Activated CD4-positive, alpha-beta T cell treated with anti-CD3 and anti-CD28 coated beads, Interleukin-2, amount 10 ng/mL, durations not matched to agents 7 days and 5 days (primary cell): ENCODE measurements at places on chromosomes 6 and 20.

DNA sequence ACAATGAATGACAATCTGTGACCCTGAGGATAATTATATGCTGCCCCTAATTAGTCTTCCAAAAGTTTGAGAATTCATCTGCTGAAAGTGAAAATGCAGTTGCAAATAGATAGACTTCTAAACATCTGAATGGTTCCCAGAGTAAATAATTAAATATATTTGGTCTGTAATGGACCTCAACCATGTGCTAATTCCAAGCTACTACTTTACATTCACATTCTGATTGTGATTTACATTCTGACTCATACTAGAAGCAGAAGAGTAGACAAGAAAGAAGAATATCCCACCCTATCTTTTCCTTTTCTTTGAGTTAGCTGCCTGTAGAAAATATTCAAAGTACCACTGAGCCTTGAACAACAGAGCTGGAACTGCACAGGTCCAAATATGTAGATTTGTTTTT is 80.8 kb downstream of the PTPRK start:
- DNase-seq: no peak

DNA sequence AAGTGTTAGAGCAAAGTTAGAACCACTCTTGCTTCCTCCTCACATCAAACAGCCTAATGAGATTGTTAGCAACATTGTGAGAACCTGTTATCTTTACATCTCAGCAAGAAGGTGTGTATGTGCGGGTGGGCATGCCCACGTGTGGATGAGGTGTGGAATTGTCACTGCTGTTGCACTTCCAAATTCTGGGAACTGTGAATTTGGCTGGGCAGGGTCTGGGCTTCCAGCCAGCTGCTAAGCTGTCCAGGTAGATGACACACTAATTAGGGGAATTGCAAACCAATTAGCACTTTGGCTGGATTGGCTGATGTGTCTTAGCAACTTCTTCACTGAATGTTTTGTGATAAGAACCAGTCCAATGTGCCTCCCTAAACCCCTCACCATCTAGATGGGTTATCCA is 848.2 kb downstream of the DHX35 start:
- no peak for DNase-seq

DNA sequence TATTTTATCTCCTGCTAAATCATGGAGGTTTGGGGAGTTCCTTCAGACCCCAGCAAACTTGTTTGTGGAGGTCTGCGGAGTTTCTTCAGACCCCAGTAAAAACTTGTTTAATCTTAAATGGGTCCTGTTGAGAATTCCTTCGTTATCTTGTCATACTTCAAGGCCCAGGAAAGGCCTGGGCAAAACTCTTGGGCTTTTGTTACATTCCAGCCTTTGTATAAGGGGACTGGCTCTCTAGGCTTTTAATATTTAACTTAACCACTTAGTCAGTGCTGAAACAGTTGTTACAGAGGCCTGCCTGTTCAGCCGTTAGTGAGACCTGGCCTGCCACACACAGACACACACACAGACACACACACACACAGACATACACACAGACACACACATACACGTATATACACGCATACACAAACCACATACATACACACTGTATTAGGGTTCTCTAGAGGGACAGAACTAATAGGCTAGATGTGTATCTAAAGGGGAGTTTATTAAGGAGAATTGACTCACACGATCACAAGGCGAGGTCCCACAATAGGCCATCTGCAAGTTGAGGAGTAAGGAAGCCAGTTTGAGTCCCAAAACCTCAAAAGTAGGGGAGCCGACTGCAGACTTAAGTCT is 21.3 kb upstream of the CST3 start:
- DNase-seq: no peak

DNA sequence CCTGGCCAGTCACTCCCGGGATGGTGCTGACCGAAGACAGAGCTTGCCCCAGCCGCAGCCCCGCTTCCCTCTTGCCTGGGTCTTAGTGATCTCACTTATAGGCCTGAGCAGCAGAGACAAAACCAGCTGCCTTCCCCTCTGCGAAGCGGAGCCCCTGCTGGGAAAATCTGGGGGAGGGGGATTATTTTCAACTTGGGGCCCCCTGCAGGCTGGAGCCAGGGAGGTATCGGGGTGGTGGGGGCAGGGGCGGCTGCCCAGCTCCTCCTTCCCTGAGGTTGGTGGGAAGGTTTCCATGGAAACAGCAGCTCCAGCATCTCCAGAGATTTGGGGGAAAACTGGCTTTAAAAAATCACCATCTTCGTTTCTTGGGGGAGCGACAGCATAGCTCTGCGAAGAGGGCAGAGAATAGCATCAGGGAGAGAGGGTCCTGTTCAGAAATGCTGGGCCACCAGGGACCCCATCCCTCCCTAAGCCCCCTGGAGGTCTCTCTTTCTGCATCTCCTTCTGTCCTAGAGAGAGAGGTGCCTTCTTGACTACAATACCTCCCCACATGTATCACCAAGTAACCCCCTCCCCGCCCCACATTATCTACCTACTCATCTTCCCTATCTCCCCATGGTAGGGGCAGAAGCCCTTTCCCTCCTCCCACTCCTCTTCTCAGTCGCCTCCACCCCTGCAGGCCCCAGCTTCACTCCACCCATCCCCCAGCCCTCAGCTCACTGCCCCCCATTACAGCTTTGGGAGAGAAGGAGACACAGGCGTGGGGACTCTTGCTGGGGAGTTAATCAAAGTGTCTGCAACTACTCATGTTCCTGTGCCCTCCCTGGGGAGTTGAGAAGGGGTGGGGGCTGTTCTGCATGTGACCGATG is 88.4 kb upstream of the CCDC167 start:
- DNase-seq: no peak

DNA sequence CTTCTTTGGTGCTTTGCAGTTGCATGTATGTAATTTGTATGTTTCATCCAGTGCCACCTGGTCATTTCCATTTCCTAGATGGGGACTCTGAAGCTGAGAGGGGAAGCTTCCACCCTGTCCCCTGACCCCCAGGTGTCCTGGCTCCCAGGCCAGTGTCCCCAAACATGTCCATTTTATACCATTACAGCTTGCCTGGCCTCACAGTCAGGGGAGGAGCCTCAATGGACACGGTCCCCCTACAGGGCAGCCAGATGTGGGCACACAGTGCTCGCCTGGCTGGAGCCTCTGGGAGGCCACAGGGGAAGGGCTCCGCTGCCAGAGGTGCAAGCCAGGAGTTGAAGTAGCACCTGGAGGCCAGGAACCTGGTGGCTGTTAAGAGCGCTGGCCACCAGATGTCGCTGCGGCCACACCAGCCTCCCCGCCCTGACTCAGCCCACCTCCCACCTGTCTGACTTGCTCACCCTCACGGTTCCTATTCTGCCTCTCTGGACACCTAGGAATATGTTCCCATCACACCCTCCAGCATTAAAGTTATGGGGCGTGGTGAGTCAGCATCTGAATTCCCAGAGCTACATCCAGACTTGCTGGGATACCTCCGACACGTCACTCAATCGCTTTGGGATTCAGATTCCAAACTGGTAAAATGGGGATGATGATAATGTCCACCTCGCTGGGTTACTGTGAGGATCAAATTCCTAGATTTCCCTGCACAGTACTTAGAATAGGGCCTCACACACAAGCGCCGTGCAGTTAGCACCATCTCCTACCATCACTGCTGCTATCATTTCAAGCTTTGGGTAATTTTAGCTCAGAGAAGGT is 107.4 kb downstream of the SULF2 start:
- DNase-seq: peak; percentile 59

- DNase-seq: no peak
Measured at GRCh38 chr20:454951-455350, 7.4 kb downstream of the TBC1D20 start.

- no peak for DNase-seq
Measured at GRCh38 chr6:137843211-137843610, 23.8 kb upstream of the TNFAIP3 start.

GRCh38 chr6:19142275-19142674 is 694.9 kb upstream of the ID4 start:
- no peak for DNase-seq

GRCh38 chr6:132464538-132465256 is 48.2 kb downstream of the STX7 start:
- no peak for DNase-seq

- no peak for DNase-seq
Measured at GRCh38 chr6:135052939-135053338, 1.7 kb downstream of the HBS1L start.

GRCh38 chr20:14956026-14956425 is 618.6 kb upstream of the FLRT3 start:
- DNase-seq: no peak

DNA sequence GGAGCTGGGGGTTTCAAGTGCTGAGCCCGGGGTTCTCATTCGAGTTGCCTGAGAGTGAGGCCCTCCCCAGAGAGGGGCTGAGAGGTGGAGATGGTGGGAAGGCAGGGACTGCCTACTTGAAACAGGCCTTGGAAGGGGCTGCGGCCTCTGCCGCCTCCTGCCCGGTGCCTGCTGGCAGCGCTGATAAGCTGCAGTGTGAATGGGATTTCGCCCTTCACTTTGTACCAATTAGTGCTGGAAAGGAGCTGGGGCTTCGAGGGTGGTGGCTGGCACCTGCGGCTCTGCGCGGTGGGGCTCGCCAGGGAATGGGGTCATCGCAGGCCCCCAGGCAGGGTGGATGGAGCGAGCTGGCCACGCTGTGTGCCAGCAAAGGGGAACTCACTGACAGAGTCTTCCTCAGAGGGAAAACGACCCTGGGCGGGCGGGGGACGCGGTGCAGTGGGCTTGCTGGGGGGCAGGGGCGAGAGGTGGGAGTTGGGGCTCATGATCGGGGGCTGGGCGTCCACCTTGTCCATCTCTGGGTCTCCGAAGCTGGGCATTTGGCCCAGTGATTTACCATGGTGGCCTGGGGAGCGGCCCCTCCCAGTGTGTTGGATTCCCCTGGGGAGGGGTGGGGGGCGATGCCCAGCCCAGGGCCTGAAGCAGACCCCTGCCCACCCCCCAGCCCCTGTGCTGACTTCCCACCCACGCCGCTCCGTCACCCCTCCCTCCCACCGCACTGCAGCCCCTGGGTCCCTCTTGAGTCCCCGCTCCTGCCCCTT is 22.9 kb downstream of the COL20A1 start:
- no peak for DNase-seq

GRCh38 chr6:91167846-91168245 is 581.0 kb upstream of the MAP3K7 start:
- DNase-seq: no peak

- peak; percentile 67 for DNase-seq
Measured at GRCh38 chr6:111837641-111838500, 35.4 kb downstream of the FYN start.

DNA sequence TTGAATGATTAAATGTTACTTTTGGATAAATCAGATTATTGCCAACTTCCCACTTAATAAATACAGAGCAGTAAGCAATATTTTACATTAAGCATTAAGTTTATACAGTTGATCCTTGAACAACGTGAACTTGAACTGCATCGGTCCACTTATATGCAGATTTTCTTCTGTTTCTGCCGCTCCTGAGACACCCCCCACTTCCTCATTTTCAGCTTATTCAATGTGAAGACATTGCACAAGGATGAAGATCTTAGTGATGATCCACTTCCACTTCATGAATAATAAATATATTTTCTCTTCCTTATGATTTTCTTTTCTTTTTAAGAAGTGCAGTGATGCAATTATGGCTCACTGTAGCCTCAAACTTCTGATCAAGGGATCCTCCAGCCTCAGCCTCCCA is 167.2 kb downstream of the LINC00237 start:
- DNase-seq: no peak

DNA sequence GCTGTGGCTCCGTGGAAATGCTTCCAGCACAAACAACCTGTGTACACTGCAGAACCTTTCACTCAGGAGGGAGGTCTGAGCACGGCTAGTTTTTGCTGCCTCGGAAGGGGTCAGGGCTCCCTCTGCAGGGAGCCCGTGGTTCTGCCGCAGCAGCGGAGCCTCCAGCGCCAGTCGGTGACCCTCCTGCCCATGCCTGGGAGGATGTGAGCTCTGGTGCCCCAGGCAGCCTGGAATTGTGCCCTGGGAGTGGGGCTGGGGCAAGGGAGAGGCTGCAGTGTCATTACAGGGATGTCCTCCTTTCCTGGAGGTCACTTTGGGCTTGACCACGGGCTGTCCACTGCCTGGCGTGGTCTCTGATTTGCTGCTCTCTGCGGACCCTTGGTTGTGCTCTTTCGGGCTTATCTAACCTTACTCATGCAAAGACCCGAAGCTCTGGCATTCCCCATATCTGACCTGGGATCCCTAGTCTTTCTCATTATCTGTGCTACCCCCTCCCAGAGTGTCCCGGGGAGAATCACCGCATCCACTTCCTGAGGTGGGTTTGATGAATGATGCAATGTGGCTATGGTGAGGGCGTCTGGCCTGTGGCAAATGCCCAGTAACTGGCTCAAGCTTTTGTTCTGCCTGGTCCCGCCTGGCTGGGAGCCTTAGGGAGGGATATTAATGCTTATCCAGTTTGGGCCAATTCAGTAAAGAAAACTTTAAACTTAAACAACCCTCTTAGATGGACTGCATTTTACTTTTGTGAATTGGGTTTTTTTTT is 59.6 kb upstream of the TAGAP start:
- DNase-seq: peak; percentile 83

GRCh38 chr6:21163838-21164180 is 429.7 kb upstream of the SOX4 start:
- no peak for DNase-seq

- no peak for DNase-seq
Measured at GRCh38 chr6:25180630-25181349, 98.4 kb upstream of the CARMIL1 start.

DNA sequence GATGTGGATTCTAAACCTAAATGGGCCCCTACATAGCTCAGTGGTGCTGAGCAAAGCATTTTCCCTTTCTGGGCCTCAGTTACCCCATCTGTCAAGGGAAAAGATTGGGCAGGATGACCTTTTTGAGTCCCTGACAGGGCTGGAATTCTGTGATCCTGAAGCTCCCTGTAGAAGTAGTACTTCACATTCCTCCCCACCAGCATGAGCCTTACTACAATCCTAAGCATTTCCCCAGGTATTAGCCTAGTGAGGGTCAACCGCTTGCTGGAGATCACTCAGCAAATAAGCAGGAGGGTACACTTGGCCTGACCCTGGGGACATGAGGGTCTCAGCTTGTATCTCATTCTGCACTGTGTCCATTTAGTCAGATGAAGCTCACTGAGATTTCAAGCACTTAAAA is 13.4 kb downstream of the NDRG3 start:
- no peak for DNase-seq

- no peak for DNase-seq
Measured at GRCh38 chr20:62504323-62504722, 28.5 kb upstream of the GATA5 start.

- DNase-seq: no peak
Measured at GRCh38 chr6:3358413-3359100, 98.3 kb downstream of the SLC22A23 start.

DNA sequence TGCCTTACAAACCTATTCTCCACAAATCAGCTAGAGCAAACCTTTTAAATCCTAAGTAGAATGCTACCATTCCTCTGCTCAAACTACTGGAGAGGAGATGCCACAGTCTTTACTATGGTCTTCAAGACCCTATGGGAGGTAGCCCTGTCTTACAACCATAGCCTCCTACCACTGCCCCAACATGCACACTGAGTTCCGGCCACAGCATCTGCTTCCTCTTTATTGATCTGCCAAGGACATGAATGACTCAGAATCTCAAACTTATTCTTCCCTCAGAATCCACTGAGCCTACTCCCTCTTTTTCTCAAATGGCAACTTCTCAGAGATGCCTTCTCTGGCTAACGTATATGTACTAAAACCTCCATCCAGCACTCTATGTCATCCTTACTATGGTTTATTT is 12.2 kb upstream of the ANKEF1 start:
- no peak for DNase-seq

GRCh38 chr6:35015476-35015875 is 125.7 kb downstream of the TCP11 start:
- DNase-seq: no peak

GRCh38 chr6:85469276-85470022 is 19.6 kb downstream of the NT5E start:
- no peak for DNase-seq

- DNase-seq: no peak
Measured at GRCh38 chr20:51092338-51092737, 69.4 kb upstream of the KCNG1 start.
